ENCODE measurements at places on chromosomes 12 and 14. TPM values are rescaled to one million over a fixed set of nuclear protein-coding genes. Genes with fewer than 3 reads are reported as not detected.

IQSEC3 gene
- total RNA-seq, result 1.1 TPM

TRIAP1 gene
- 38.0 TPM for total RNA-seq

TAS2R43 gene
- total RNA-seq, result 0.47 TPM

DAO gene
- total RNA-seq, result not detected

DNA sequence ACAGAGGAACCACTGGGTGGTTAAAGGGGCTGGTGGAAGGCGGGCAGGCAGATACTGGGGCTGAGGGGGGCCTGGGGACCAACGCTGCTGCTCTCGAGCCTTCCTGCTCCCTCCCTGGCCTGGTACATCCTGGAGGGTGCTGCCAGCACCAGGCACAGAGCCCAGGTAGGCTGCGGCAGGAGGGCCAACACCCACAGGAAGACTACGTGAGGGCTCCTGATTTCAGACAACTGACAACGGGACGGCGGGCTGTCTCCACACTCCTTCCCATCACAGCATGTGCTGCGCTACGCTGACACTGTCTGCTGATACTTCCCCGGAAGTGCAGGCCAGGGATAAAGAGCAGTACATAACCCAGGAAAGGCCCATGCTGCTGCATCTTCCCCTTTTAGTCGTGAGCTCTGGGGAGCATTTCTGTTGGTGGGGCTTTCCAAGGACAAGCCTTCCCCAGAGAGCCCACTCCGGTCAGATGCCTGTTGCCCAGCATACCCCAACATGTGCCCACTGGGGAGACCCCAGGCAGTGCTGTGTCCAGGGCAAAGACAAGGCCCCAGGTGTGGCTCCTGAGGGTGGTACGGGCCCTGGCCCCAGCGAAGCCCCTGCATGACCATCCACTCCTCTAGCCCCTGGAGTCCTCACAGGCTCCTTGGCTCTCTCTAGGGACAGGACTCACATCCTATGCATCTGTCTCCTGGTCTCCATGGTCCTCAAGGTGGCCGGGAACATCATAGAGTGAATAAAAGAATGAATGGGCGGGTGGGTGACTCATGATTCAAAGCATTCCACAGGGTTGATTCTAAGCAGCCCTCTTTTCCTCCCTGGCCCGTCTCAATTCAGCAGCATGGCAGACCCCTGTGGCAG is 38.0 kb downstream of the CHGA start:
- no peak for DNase-seq

DNA sequence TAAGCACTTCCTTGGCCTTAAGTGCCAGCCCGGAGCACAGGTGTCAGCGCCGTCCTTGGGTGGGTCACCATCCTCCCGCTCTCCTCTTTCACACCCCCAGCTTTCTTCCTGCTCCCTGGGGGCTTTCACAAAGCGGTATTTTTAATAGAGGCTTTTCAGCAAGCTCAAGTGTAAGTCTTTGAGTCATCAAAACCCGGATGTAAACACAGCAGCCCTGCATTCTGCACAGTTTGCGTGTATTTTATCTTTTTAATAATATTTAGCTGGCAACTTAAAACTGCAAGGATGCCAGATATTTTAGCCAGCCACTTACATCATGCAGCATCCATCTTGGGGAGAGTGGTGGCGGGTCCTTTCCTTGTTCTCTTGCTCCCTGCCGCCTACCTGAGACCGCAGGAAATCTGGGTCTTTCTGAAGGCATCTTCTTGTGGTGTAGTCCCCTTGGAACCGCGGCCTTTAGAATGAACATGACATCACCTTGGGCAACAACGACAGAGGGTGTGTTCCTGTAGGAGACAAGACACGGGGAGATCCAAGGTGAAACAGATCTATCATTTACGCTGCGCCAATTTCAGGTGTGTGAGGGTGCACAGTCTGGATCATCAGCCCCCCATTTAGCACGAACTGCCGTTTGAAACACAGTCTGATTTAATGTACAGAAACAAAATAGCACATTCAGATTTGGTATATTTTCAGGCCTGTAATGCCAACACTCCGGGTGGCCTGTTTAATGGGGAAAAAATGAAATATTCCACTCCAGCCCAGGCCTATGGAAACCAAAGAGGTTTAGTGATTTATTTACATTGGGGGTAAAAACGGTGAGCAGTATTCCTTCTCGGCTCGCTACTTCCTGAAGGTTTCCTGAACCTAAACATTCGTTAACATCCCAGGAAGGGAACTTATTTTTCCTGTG is 12.5 kb upstream of the IRF2BPL start:
- DNase-seq, result no peak

DNA sequence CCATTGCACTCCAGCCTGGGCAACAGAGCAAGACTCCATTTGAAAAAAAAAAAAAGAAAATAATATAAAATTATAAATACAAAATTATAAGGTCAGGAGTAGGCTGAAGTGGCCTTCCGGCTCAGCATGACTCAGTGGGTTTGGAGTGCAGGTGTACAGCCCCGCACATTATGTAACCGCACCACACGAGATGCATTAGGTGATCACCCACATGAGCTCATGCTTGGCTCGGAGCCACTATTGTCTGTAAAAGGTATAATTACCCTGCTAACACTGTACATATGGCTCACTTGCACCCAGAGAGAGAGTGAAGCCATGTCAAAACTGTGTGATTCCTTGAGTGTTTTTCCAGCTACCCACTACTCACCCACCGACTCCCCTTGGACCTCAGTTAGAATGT is 557.0 kb downstream of the SLC6A15 start:
- DNase-seq, result no peak

DNA sequence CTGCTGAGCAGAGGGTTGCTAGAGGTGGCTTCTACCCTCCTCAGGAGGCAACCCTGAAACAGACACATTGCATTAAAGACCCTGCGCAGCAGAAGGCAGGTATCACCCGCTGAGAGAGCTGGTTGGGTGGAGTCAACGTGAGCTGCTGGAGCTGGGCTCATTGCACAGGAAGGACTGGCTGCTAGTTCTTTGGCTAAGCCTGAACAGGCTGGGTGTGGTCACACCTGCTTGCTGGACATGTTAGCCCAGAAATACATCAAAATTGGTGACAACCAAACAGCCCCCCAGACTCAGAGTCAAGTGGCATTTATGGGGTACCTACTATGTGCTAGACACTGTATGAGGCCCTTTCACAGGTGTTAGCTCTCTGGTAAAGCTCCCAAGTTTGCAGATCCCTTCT is 33.8 kb upstream of the IRF2BPL start:
- DNase-seq, result no peak

DNA sequence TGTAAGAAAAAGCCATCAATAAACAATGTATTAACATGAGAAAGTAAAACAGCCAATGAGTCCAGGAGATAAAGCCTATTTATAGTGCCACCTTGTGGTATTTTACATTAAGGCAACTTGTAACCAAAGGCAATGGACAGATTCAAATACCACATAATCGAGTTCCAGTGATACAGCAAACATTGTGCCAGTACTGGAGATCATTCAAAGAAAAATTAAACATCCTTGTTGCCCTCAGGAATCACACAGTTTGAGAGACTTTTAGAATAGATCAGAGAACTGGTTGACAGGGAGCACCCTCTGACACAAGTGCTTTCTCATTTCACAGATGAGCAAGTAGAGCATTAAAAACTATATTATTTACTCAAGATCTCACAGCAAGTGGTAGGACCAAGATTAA is 98.1 kb downstream of the DDHD1 start:
- DNase-seq, result no peak

All from neural crest cell (in vitro differentiated cells).